HT1080 (cell line): ENCODE measurements at places on chromosomes 5 and 9.

DNA sequence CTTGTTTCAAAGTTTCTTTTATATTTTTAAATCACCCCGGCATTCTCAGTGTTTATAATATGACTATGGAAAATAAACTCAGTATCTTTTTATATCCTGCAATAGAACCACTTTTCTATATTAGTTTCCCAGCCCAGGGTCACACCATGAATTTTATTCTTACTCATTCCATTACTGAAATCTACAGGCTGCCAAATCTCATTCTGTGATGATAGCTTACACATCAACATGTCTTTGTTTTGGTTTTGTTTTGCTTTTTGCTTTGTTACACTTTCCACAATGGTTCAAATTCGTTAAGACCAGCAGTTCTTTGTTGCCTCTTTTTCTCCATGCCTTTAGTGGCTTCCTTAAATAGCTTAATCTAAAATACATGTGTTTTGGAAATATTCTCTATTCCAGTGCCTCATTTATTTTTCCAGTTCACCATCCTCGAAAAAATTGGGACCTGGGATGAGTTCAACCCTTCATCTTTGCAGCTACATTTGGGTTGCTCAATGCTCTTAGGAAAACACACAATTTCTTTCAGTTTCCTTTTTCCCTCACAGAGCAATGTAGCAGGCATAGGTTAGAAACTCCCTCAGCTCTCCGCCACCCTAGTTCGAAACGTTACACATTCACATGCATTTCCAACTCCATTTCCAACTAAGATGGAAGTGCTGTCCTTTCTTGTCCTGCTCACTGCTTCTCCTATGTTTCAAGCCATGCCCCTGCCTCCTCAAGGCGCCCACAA, 1146.3 kb downstream of the MAT2B start:
- no peak for DNase-seq

- no peak for DNase-seq
Observed at GRCh38 chr5:113205807-113206206, 229.0 kb downstream of the TSSK1B start.

- DNase-seq, result no peak
Observed at GRCh38 chr5:159695741-159696294, 220.5 kb upstream of the ADRA1B start.

DNA sequence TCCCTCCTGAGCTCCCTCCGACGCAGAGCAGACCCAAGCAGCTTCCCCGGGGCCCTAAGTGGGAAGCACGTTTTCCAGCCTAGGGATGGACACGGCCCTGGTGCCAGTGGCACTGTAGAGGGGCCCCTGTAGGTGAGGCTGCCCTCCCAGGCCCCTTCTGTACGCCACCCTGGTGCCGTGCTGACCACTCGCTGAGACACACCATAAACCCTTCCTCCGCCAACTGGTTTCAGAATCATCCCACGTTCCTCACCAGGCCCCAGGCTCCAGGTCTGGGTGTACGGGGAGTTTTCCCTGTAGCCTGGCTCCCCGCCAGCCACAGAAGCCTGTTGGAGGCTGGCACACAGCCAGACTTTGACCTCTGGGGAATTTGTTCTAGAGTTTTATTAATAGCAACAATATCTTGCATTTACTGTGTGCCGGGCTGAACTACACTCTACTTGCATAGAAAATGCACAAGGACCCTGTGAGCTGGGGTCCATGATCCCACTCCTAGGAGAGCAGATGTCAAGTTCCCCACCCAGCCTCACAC, 18.2 kb upstream of the WDR38 start:
- peak; percentile 76 for DNase-seq

GRCh38 chr5:36928947-36929346, 52.4 kb downstream of the NIPBL start:
- DNase-seq, result peak; percentile 87

GRCh38 chr9:126348911-126349550, 22.4 kb downstream of the MVB12B start:
- DNase-seq, result no peak

DNA sequence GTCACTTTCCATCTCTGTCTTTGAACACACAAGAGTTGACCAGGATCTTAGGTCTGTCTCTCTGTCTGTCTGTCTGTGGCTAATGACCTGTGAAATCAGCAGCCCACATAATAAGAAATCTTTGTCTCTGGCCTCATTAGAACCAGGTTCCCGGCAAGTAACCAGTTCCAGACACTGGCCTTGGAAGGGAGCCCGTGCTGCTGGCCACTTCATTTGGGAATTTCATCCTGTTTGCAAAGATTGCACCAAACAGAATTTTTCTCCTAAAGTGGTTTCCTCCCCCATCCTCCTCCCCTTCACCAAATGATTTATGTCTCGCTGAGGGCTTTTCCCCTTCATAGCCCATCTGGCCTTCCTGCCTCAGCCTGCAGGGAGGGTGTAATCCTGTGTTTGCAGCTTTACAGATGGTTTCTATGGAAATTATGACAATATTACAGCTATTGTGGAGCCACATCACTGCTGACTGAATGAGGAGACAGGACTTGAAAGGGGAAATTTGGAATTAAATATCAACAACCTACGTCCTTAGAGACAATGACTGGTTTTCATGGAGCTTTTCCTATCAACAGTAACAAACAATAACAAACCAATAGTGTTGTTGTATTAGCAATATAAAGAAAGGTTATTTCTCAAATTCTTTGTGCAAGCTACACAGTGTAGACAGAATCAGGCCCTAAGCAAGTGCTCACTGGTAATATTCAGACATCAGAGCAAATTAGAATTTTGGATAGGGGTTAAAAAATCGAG, 25.7 kb downstream of the DPYSL3 start:
- DNase-seq, result peak; percentile 57

DNA sequence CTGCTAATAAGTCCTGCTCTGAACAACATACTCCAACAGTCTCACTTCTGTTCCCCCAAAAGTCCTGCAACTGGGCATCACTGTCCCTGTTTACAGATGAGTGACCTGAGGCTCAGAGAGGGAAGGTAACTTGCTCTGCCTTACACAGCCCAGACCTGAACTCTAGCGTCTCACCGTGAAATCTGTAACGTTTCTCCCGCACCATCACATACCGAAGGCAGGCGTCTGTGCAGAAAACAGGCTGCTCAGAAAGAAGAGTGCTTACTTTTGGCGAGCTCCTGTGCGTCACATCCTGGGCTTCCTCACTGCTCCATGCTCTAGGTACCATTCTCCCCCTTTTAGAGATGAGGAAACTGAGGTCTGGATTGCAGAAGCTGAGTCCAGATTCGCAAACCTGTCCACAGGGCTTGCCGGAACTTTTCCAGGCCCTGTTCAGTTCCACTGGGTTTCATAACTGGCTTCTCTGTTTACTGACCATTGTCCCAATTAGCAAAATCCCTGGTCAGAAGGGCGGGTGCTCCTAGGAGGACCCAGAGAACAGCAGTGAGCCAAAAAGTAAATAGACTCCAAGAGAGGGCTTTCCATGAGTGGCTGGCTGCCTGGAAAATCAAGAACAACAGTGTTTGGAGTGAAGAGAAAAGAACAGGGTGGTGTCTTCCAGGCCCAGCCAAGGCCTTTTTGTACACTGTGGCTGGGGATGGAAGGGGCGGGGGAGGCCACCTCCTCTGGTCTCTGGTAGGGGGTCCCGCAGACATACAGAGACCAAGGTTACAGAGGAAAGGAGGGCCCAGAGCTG, 27.1 kb downstream of the GSN start:
- DNase-seq, result no peak

- DNase-seq, result no peak
Observed at GRCh38 chr5:1732238-1732941, 67.2 kb downstream of the MRPL36 start.

- DNase-seq, result no peak
Observed at GRCh38 chr5:125181955-125182354, 435.5 kb upstream of the ZNF608 start.

- DNase-seq, result no peak
Observed at GRCh38 chr9:33127881-33128280, 39.3 kb downstream of the B4GALT1 start.

GRCh38 chr5:23742701-23743100, 235.3 kb downstream of the PRDM9 start:
- no peak for DNase-seq

GRCh38 chr9:92245005-92245797, 48.3 kb downstream of the IARS1 start:
- peak; percentile 90 for DNase-seq

DNA sequence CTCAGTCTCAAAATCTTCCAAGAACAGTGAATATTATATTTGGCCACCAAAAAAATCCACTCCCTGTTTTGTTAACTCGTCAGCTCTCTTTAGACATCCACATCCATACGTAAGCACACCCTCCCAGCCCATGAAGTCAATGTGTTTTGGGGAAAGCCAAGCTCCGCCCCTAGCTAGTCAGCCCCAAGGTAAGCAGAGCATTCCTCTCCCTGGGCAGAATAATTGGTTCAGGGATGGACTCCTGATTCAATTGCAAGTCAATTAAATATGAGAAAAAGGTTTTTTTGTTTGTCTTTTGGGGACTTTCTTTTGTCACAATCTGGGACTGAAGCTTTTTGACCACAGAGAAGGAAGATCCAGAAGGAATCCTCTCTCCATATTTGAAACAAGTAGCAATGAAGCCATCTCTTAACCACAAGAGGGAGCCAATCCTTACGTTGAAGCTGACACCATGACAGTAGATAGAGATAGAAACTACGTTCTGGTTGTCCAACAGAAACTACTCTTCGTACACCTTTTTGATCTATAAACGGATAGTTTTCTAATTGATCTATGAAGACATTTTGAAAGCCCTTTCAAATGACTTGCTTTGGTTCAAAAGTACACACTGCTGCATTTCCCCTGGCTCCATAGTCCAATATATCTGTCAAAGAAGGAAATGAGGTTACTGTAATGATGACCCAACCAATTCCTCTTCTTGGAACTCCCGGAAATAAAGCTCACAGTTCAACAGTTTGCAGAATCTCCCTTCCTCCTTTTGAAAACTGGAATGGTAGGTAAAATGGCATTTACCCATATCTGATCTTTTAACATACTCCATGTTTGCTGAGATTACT, 166.4 kb downstream of the TLE1 start:
- peak; percentile 55 for DNase-seq

DNA sequence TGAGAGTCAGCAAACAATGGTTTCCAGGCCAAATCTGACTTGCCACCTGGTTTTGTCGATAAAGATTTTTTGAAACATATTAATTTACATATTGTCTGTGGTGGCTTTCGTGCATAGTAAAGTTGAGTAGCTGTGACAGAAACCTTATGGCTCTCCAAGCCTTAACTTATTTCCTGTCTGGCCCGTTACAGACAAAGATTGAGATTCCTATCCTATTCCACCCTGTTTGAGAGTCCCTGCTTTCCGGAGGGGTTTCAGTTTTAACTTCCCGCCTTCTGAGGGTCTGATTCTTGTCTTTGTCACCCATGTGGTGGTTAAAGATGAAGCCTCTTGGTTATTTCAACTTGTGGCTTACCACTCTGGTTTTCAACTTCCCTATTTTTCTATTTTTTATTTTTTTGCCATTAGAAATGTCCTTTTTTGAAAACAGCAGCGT, 11.4 kb downstream of the OTULIN start:
- no peak for DNase-seq

DNA sequence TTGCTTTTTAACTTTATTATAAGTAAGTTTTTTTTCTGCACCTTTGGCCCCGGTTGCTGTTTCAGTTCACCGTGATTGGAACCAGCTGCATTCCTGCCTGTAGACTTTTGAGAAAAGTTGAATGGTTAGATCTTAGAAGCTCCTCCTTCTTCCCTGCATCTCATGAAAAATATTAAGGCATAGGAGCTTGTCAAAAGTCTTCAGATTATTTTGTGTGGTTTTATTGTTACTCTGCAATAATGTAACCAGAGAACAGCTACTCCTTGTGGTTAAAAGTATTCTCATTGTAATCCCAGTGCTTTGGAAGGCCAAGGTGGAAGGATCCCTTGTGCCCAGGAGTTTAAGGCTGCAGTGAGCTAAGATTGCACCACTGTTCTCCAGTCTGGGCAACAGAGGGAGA, 3.3 kb upstream of the SLC2A8 start:
- DNase-seq, result no peak

DNA sequence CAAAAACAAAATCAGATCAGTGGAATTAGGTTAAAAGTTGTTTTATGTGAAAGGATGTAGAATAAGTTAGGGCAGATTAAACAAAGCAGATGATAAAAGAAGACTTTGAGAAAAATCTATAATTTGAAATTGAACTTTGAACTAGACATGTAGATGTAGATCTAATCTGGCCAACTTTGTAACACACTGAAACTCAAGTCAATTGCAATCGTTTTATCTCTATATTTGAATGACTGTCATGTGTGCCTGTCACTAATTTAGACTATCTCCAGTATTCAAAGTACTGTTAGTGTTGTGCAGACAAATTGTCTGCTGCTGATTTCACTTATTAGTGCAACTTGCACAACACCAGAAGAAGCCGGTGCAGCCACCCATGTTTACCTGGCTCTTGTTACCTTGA, 39.8 kb downstream of the ACOT12 start:
- no peak for DNase-seq

DNA sequence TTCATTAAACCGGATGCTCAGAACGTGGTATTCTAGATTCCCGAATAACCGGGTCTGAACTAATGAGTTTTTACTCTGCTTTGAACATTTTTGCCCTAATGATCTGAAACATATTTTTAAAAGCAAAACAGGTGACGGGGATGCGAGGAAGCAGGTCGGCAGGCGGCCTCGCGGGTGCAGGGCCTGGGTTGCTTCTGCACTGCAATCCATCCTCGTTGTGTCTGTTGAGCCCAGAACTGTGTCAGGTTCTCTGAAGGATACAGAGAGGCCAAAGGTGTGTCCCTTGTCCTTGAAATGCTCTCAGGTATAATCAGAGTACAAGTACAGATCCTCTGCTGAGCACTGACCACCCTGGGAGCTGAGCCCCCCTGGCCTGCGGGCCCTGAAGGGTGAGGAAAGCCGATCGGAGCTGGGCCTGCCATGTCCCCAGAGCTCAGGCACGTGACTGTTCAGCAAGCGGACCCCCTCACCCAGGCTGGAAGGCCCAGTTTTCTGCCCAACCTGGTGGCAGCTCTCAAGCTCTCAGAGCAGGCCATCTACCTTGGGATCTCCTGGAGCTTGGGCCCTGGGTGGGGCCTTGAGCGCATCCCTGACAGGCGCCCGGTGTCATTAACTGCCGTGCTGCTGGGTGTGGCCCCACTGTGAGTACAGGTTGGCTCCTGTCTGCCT, 151.8 kb downstream of the OLFM1 start:
- no peak for DNase-seq

- no peak for DNase-seq
Observed at GRCh38 chr5:123511290-123511647, 708 bp upstream of the CSNK1G3 start.

DNA sequence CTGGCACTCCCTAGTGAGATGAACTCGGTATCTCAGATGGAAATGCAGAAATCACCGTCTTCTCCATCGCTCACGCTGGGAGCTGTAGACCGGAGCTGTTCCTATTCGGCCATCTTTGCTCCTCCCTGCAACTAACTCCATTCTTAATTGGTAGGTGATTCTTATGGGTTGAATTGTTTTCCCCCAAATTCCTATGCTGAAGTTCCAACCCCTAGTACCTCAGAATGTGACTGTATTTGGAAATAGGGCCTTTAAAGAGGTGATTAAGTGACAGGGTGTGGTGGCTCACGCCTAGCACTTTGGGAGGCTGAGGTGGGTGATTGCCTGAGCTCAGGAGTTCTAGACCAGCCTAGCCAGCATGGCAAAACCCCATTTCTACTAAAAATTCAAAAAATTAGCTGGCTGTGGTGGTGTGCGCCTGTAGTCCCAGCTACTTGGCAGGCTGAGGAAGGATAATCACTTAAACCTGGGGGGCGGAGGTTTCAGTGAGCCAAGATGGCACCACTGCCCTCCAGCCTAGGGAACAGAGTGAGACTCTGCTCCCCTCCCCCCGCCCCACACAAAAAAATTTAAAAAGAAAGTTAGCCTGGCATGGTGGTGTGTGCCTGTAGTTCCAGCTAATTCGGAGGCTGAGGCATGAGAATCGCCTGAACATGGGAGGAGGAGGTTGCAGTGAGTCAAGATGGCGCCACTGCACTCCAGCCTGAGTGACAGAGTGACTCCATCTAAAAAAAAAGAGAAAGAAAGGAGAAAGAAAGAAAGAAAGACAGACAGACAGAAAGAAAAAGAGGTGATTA, 25.2 kb upstream of the FOCAD start:
- DNase-seq, result peak; percentile 15
